ENCODE measurements at places on chromosomes 2 and 18. TPM values are rescaled to one million over a fixed set of nuclear protein-coding genes. Genes with fewer than 3 reads are reported as not detected.
A peak's percentile ranks its signal among the peaks of the same experiment; 100 is the strongest.

DNA sequence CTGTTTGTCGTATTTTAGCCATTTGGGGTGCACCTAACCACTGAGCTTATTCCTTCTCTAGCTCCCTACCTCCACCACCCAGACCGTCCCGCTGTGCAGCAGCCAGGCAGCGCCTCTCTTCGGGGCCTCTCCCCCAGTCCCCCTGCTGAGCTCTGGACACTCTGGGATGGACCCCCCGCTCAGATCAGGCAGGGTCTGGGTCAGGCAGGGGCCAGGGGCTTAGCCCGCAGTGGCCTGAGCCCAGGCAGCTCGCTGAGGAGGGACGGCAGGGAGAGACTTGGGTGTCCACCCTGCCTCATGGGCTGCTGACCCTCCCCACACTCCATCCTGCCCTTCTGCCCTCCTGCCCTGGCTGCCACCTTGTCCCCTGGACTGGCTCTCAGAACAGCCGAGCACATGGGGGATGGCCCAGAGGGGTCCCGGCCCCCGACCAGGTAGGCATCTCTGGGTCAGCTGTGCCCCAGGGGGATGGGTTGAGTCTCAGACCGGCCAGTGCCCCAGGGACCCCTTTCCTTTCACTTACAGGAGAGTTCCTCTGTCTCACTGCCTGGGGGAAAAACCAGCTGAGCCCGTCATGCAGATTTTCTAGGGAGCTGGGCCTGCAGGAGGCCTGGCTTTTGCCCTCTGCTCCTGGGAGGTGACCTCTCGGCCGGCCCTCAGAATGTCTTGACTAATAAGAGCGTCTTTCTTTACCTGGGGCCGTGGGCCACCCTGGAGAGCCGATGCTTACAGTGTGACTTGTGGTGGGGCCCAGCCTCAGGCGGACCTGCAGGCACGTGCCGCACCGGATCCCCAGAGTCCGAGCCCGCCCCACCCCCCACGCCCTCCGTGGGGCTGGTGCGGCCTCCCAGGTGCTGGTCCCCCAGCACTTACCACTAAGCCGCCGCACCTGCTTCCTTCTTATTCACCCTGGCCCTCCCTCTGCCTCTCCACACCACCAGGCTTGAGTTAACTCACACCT lies 22.8 kb upstream of the PXDN start:
- no peak for DNase-seq

DNA sequence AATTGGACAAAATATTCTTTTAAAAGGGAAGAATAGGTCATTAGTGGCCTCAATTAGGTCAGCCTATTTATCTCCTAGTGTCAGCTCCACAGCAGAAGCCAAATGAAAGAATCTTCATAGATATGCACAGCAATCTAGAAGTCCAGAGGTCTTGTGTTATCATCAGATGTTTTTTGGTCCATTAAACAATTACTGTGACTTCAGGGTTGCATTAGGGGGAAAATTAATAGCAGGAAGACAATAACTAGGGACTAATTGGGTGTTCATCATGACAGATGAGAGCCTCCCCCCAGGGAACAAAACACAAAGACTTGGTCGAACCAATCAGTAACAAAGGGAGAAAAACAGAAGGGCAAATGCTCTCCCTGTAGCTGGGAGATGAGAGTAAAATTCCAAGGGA lies 264.7 kb downstream of the PTH2R start:
- DNase-seq, result no peak

GRCh38 chr2:26537826-26538475 lies 60.0 kb upstream of the OTOF start:
- no peak for DNase-seq

DNA sequence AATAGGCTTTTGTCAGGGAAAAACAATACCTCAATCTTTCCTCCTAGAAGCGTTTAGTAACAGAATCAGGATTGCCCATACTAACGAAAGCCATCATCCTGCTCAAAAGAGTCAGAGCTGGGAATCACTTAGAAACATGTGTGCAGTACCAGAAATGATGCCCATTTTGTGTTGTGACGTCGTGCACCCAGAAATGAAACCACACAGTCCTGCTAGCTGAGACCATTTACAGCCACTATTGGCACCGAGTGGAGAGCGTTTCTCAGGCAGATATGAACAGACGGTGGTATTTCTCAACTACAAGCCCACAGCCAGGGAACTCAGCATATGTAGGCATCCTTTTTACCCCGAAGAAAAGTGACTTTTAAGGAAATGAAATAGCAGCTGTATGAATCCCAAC lies 284.3 kb upstream of the LRATD1 start:
- no peak for DNase-seq

GRCh38 chr2:95346231-95346737 lies 49.1 kb downstream of the KCNIP3 start:
- DNase-seq, result peak; percentile 46

GRCh38 chr2:146602383-146602782 lies 1242.4 kb upstream of the ACVR2A start:
- DNase-seq, result no peak

GRCh38 chr18:76188097-76188496 lies 306.9 kb downstream of the ZNF516 start:
- DNase-seq, result no peak

DNA sequence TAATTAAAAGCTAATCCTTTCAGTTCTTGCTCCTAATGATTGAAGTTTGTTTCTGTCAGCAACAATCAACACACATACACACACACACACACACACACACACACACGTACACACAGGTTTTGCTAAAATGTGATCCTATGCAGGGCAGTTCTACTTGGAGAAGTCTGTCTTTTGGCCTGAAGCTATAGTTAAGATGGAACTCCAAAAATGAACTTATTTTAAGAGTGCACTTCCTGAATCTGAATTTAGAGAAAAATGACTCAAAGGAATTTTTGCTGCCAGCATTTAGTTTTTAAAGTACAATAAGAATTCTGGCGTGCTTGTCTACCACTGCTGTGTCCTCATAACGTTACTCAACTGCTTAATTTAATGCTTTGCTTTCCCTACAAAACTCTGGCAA lies 6.6 kb downstream of the GALNT5 start:
- DNase-seq, result no peak

GRCh38 chr2:199685669-199686068 lies 165.3 kb downstream of the FTCDNL1 start:
- DNase-seq, result no peak

GRCh38 chr2:167069855-167070254 lies 181.6 kb downstream of the XIRP2 start:
- DNase-seq, result no peak

- DNase-seq, result no peak
Observed at GRCh38 chr18:32343634-32344033, 127.0 kb downstream of the GAREM1 start.

DNA sequence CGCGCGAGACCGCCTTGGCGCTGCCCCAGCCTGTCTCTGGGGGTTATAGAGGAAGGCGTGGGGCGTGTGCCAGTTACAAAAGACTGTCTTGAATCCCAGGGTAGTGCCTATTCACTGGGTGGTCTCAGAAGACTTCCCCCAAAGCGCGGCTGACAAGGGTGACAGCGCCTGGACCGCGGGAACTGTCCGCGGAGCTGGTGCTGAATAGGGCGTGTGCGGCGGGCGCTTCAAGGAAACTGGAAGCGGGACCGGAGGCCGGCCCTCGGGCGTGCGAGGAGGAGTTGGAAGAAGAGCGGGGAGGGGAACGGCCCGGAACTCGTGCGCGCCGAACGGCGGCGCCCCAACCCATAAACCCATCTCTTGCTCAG lies 2.3 kb downstream of the EGR4 start:
- DNase-seq, result no peak

GRCh38 chr18:27803957-27804356 lies 373.0 kb downstream of the CDH2 start:
- no peak for DNase-seq

GRCh38 chr18:35407871-35408481 lies 30.8 kb upstream of the ZNF396 start:
- peak; percentile 72 for DNase-seq

GRCh38 chr2:205139822-205140463 lies 542.4 kb upstream of the NRP2 start:
- no peak for DNase-seq

DNA sequence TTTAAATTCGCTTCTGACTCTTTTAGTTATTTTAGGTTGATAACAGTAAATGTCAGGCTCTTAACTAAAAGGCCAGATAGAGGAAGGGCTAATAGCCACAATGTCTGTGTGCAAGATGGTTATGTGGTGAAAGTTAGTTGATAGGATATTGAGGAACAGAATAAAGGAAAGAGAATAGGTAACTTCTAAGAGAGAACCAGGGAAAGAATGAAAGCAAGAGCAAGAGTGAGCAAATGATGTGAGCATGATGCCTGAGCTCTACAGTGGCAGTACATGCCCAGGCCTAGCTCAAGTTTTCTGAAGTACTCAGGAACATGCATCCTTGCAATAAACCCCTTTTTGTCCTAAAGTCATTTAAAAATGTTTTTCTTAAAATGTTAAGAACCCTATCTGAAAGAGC lies 12.5 kb upstream of the TFPI start:
- DNase-seq, result no peak

The SERPINB11 gene
- total RNA-seq, result not detected

The POTEC gene
- total RNA-seq, result 0.10 TPM

The CNGA3 gene
- not detected for total RNA-seq

The ARHGAP25 gene
- 0.56 TPM for total RNA-seq

The GFPT1 gene
- 15.4 TPM for total RNA-seq
